ENCODE measurements at places on chromosomes 1 and 21. TPM values are rescaled to one million over a fixed set of nuclear protein-coding genes. Genes with fewer than 3 reads are reported as not detected.

NPHS2 gene
- not detected for total RNA-seq

GSTM4 gene
- total RNA-seq: 32.1 TPM

TMEM52 gene
- total RNA-seq: 0.67 TPM

TMEM59 gene
- total RNA-seq: 535 TPM

RCAN1 gene
- total RNA-seq: 47.8 TPM

All from SK-MEL-5 (cell line).